Activated CD4-positive, CD25-positive, alpha-beta regulatory T cell treated with anti-CD3 and anti-CD28 coated beads, Interleukin-2, amount 50 U/mL, for 16 hours (primary cell): ENCODE measurements at places on chromosomes 4 and X.

DNA sequence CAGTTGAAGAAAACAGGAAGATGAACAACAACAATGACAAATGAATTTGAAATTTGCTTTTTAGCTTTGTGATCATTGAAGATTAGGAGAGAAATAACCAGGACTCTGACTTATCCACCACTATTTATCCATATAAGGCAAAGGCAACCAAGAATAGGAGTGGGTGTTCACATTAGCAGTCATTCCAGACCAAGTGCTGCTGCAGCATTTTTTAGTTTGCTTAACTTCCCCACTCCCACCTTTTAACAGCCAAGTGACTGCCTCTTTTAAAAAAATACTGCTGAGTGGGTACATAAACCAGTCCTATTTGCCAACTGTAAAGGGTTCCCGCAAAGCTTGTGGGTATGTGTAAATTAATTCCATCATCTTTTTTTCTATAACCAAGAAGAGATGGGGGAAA is 230.9 kb downstream of the IQCM start:
- DNase-seq, result no peak

- DNase-seq, result no peak
Observed at GRCh38 chr4:58767598-58767997, 1657.4 kb upstream of the IGFBP7 start.

- no peak for DNase-seq
Observed at GRCh38 chrX:7134981-7135380, 12.5 kb upstream of the STS start.

DNA sequence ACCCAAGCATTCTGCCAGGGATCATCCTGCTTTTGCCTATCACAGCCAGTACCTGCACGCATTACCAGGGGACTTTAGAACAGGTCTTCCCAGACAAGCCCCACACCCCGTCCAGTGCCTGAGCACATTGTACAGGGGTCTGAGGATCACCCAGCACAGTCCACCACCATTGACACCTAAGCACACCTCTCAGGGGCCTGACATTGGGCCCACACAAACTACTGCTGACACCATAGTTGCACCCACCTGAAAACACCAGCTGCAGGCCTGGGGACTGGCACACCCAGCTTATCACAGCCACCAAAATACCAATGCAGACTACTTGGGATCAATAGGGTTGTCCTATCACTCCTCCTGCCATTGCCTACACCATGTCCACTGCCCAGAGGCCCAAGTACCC is 14.7 kb upstream of the NAA11 start:
- no peak for DNase-seq

DNA sequence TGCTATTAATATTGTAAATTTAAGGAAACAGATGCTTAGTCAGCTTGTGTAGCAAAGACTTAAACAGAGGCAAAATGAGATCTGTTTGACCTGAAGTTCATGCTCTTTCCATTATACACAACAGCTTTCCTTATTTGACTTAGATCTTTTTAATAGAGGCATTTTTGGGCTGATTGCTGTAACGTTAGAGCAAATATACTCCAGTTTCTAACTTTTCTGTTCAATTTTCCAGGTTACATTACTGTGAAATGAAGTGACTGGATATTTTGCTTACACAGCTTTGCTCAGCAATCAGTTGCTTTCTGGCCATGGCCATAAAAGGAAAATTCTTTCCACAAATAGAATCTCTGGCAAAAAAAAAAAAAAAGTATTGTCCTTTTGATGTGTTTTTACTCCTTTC is 146.2 kb downstream of the PCDH7 start:
- no peak for DNase-seq

- no peak for DNase-seq
Observed at GRCh38 chrX:19887911-19888879, 795 bp upstream of the SH3KBP1 start.

DNA sequence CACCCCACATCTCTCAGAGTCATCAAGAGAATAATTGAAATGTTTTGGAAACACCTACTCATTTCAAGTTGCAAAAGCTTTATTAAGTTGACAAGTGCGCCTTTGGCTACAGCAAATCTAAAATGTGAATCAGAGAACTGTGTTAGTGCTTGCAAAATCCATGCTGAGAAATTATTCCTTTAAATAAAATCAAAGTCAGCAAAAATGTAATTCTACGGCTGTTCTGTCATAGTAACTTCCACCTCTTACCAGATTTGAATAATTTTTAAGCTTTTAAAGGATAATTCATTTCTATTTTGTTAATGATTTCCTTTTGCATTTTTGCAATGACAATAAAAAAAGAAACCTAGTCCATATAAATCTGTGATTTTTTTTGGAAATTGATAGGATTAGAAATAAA is 1779.1 kb downstream of the STIM2 start:
- DNase-seq, result no peak

DNA sequence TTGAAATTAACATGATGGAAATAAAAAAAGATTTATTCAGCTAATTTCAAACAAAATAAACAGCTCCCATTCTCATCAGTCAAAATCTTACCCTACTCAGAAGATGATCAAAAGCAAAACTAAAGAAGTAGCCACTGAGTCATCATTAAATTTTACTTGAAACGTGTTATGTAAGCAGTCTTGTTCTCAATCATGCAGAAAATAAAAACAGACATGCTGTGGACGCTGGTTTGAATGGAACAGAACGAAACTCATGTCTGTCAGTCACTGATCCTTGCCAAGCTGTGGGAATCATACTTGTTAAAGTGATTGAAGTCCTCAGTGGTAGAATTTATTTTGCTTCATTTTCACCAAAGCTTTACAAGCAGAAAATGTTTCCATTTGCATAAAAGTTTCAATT is 77.2 kb upstream of the TLR3 start:
- no peak for DNase-seq

GRCh38 chrX:77949840-77950239 is 19.6 kb downstream of the PGAM4 start:
- DNase-seq, result no peak

GRCh38 chrX:84186603-84187532 is 1.1 kb downstream of the RPS6KA6 start:
- DNase-seq, result no peak
